ENCODE measurements at places on chromosomes 1 and 21. TPM values are rescaled to one million over a fixed set of nuclear protein-coding genes. Genes with fewer than 3 reads are reported as not detected.
A peak's percentile ranks its signal among the peaks of the same experiment; 100 is the strongest.

The ERVH48-1 gene
- total RNA-seq, result 0.55 TPM

The ASCL5 gene
- total RNA-seq, result not detected

DNA sequence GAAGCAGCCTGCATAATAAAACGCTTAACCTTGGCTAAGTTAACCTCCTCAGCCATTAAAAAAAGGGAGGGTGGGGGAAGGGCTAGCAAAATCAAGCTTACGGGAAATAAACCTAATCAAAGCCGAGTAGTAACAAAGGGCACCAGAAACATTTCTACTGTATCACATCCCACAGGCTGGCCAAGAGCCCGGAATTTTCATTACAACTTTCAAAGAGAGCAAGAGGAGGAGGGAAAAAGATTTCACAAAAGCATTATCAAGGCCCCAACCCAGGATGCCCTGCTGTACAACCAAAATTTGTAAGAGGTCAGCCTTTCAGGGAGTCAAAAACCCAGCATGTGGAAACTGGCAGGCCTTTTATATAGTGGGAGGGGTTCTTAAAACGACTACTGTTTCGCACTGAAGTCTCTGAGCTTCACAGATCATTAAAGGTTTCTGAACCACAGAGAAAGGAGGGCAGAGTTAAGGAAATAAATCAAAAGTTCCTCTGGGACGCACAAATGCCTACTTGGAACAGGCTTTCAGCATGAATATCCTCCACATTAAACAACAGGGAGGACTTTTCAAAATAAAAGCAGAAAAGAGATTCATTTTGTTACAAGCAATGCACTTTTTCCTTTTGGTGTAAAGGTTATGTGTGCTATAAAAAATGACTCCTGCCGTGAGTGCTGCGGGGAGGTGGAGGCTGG is 90.4 kb downstream of the SLC45A1 start:
- peak; percentile 87 for DNase-seq

GRCh38 chr1:177926201-177926600 is 43.7 kb downstream of the SEC16B start:
- peak; percentile 26 for DNase-seq

The NPHS2 gene
- total RNA-seq, result not detected

The KLF18 gene
- not detected for total RNA-seq

GRCh38 chr1:103513711-103514110 is 11.8 kb upstream of the RNPC3 start:
- DNase-seq, result no peak

DNA sequence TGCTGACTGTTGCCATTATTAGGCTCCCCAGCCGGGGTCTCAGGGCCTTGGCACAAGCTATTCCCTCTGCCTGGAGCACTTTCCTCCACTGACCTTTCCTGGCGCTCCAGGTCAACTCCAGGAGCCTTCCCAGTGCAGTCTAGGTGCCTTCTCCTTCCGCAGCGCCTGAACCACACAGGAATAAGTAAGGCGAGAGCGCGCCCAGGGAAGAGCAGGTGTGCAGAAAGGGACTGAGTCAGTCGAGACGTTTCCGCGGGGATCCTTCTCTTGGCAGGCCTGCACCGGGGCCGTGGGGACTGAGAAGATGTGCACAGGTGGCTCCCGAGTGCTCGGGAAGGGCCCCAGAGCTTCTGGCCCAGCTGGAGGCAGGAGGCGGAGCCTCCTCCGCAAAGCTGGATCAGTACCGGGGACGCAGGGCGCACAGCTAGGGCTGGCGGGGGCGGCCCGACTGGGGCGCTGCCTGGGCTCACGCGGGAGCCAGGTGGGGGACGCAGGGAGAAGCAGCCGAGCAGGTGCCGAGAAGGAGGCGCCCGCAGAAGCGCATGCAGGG is 765 bp upstream of the BMP8A start:
- DNase-seq, result no peak

The FAM131C gene
- 0.11 TPM for total RNA-seq

DNA sequence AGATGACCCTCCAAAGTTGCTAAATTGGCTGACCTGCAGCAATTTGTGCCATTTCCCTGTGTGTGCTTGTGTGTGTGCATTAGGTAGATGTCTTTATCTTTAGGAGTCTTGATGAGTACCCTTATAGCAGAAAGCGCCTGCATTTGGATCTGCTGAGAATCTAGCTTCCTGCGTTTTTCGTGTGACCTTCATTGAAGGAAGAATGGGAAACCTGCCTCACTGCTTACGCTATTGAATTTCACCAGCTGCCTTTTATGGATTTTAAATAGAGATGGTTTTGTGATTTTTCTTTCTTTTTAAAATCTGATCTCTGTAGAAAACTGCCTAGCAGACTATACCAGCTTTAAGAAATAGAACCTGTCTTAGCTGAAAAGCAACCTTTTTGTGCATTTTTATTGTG is 124.5 kb downstream of the CACHD1 start:
- no peak for DNase-seq

DNA sequence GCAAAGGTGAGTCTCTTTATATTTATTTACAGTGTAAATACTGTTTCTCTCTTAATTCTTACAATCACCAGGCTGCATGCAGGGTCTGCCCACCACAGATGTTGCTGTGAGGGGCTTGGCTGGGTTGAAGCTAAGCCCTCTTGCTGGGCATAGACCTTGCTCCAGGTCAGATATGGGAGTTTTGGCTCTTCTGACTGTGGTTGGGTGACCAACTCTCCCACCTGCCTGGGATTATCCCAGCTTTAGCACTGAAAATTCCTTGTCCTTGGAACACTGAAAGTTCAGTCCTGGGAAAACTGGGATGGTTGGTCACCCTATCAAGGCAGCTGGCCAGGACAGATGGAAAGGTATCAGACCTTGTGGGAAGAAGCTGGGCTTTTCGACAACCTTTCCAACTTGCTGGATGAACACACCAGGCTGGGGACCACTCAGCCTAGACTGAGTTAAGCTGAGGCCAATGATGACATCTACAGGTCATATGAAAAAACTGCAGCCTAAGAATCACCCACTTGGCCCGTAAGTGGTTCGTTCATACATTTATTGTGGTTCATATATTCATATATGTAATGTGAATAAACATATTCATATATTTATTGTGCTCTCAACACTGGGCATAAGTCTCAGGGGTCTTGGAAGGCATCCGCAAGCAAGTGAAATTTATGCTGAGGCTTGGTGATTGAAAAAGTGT is 26.6 kb upstream of the HPDL start:
- DNase-seq, result peak; percentile 49

Measured in astrocyte (in vitro differentiated cells and primary cell).